ENCODE measurements at places on chromosomes 3 and 15.

GRCh38 chr3:122993124-122993978, 34.2 kb downstream of the SEMA5B start:
- no peak for DNase-seq

DNA sequence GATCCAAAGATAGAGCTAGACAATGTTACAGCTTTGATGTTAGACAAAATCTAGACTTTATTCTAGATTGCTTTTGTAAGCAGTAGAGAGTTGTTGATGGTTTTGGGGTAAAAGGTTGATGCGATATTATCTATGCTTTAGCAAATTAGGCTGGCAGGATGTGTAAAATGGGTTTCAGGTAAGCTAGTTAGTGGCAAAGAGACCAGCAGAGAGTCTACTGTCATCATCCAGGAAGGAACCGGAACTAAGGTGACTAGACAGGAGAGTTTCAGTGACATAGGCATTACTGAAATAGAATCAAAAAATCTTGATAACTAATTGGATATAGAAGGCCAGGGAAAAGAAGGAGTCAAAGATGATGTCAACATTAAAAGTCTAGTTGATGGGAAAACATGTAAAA, 11.1 kb downstream of the OR5K2 start:
- DNase-seq: no peak

GRCh38 chr3:60707452-60708020, 543.7 kb downstream of the FHIT start:
- no peak for DNase-seq

GRCh38 chr15:82062479-82063454, 16.9 kb upstream of the MEX3B start:
- DNase-seq: no peak

- no peak for DNase-seq
These were observed 17.6 kb downstream of the TRIM42 start for GRCh38 chr3:140695361-140696061.

GRCh38 chr15:58240191-58240932, 102.2 kb downstream of the AQP9 start:
- no peak for DNase-seq

- no peak for DNase-seq
These were observed 119.3 kb downstream of the P3H2 start for GRCh38 chr3:190001426-190001825.

GRCh38 chr3:113193288-113193687, 18.1 kb upstream of the BOC start:
- no peak for DNase-seq

DNA sequence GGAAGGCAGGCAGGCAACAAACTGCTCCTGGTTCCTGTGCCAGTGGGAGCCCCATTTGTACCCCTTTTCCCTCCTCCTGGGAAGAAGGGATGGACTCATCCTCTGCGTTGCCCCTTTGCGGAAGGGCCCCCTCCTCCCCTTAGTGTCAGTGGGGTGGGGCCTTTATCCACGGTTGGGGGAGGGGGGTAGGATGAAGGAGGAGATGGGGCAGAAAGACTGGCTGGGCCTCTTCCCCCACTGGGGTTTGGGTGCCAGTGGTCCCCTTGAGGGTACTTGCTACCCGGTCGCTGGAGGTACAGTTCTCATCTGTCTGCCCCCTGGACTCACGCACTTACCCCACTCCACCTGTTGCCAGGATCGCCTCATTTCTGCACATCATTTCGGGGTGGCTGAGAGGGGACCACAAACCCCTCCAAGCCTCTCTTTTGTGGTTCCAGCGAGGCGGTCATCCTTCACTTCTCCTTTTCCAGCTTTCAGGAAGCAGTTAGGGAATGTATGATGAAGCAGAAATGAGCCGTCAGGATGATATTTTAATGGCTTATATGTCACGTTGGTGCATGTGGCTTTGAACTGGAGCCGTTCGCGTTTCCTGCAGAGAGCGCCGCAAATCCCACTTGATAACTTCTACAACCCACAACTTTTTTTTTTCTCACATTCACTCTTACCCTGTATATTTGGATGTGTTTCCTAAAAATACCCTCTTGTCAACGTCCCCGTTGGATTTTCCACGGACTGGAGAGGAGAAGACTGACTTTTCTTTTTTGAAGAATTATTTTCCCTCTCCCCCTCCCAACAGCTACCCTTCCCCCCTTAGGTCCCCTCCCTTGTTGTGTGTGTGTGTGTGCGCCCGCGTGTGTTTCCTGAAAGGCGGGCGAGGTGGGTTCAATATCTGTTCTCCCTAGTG, at the start of gene ZIC4:
Gene ZIC4, minus strand, starts transcription at position 516 of the 904 bp plus-strand sequence. CDS start 3,746 bp downstream, outside the sequence.
- no peak for DNase-seq

DNA sequence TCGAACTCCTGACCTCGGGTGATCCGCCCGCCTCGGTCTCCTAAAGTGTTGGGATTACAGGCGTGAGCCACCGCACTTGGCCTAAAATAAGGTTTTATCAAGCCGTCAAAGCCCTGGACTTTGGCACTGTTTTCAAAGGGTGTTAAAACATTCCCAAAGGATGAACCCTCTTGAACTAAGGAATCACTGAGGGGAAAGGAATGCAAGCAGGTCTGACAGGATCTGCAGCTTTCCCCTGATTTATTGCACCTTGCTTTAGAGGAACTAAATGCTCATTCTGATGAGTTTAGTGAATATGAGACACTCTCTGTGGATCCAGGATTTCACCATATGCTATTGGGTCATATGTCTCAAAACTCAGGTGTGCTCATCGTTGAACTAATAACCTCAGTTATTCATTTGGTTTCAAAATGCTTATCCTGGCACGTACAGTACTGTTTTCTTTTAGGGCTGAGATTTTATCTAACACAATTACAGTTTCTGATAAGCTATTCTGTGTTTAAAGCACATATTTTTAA, 63.0 kb upstream of the TSC22D2 start:
- DNase-seq: no peak

GRCh38 chr3:73950865-73951558, 326.3 kb upstream of the PDZRN3 start:
- DNase-seq: no peak

DNA sequence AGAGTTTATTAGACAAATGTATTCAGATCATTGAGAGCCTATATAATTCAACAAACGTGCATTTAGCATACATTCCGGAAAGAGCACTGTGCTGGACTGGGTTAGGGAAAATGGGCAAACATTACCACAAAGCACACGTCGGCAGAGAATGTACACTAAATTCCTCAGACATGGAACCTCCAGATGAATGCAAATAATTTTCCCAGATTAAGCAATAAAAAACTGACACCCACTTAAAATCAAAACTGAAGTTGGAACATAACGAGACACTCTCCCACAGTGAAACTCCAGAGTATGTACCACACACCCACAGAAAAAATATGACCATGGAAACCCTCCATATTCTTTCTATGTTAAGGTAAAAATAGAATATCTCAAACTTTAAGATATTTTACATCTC, 4.8 kb downstream of the SECISBP2L start:
- DNase-seq: no peak

- DNase-seq: no peak
These were observed 10.5 kb downstream of the ELP6 start for GRCh38 chr3:47503033-47503432.

- no peak for DNase-seq
These were observed 6.8 kb upstream of the ZNF770 start for GRCh38 chr15:34994925-34995324.

DNA sequence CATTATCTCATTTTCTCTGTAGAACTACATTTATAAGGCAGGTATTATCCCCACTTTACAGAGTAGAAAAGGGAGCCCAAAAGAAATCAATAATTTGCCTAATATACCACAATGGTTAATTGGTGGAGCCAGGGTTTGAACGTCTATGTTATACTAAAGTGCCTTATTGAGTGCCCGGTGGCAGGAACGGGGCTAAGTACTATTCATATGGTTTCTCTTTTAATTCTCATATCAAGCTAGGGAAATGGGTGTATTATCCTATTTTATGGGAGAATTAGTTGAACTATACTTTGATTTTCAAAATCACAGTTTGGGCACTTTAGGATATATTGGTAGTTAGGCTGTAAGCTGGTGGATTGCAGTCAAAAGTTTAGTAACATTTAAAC, 1.5 kb downstream of the CEP97 start:
- no peak for DNase-seq

GRCh38 chr15:70633103-70633831, 130.1 kb downstream of the UACA start:
- DNase-seq: no peak

- no peak for DNase-seq
These were observed 144.4 kb upstream of the IGF1R start for GRCh38 chr15:98503970-98504369.

GRCh38 chr3:196222876-196223595, 6.7 kb downstream of the SLC51A start:
- no peak for DNase-seq

- DNase-seq: no peak
These were observed 77.5 kb upstream of the FBN1 start for GRCh38 chr15:48722764-48723661.
